GM13976 (cell line): ENCODE measurements at places on chromosomes 1 and 21.

GRCh38 chr21:45222001-45222400 lies 65.7 kb downstream of the POFUT2 start:
- DNase-seq, result no peak

- no peak for DNase-seq
Measured at GRCh38 chr21:46361935-46362334, 38.0 kb downstream of the PCNT start.

DNA sequence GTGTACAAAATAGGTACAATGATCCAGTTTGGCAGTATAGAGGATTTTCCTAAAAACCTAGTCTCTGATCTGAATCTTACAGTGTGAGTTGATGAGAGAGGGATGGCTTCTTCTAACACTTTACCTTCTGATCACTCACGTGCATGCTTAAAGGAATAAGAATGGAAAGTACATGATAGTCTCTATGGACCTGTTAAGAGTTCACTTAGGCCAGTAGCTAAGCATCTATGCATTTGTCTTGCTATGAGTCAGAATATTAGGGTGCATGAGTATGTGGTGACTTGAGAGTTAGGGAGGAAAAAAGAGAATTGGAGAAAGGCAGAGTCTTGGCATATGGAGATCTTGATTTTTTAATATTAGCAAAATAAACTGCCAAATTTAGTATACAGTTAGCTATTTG lies 206.3 kb downstream of the COL11A1 start:
- DNase-seq, result no peak

DNA sequence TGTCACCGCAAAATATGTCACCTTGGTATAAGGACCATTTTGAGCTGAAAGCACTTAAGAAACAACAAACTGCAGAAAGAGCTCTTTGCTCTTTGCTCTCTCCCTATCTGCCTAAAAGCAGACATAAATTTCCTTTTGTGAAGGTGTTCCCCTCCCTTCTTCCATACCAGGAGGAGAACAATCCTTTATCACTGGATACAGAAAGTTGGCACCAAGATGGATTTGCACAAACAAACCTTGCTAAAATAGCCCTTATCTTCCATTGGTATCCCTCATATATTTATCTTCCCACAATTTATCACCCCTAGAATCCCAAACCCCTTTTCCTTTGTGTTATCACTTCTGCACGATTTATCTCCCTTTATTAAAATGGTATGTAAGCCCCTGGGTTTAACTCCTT lies 51.4 kb downstream of the DPYD start:
- no peak for DNase-seq

- DNase-seq, result no peak
Measured at GRCh38 chr1:168789501-168789900, 60.5 kb upstream of the DPT start.

GRCh38 chr1:116203920-116204319 lies 92.7 kb downstream of the MAB21L3 start:
- DNase-seq, result no peak

- no peak for DNase-seq
Measured at GRCh38 chr1:81238129-81238528, 562.6 kb upstream of the ADGRL2 start.
